Right atrium auricular region (tissue), 2 donors: ENCODE measurements at places on chromosomes 3 and 15. TPM values are rescaled to one million over a fixed set of nuclear protein-coding genes. Genes with fewer than 3 reads are reported as not detected.

GRCh38 chr3:184261854-184262763 lies 756 bp upstream of the CAMK2N2 start:
- no peak for DNase-seq

DNA sequence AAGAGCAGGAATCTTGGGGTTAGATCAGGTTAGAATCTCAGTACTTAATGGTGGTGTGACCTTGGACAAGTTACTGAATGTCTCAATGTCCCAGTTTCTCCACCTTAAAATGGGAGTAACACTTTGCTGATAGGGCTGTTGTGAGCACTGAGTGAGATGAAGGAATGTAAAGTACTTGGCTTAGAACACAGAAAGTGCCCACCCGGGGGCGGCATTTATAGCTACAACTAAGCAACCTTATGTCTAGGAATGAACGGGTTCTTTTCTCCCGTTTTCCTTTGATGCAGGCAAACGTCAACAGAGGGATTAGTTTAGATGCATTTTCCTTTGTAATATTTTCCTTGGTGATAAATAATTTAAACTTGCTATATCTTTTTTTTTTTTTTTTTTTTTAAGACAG lies 176.6 kb downstream of the USP13 start:
- DNase-seq: no peak

DNA sequence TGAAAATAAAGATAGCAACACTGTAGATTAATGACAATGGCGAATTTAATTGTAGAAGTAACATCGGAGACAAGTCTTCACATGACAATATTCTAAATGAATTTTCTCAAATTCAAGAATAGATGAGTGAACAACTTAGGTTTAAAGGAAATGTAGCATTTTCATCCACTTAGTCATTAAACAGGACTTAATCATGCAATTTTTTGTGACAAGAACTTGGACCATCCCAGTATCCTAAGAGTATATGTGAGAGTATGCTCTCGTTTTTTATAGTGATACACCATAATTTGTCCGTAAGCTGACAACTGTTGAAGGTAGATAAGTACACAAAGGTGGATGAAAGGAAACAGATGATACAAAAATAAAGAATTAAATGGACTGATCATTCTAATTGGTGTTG lies 81.5 kb downstream of the DLG1 start:
- no peak for DNase-seq

- DNase-seq: peak; percentile 54
Measured at GRCh38 chr3:124763206-124763605, 33.0 kb downstream of the UMPS start.

SMAD6 gene
- total RNA-seq: 20.8 TPM

ZNF660 gene
- 1.1 TPM for total RNA-seq

CHCHD4 gene
- 24.3 TPM for total RNA-seq
